ENCODE measurements at places on chromosomes 4 and X. TPM values are rescaled to one million over a fixed set of nuclear protein-coding genes. Genes with fewer than 3 reads are reported as not detected.

DNA sequence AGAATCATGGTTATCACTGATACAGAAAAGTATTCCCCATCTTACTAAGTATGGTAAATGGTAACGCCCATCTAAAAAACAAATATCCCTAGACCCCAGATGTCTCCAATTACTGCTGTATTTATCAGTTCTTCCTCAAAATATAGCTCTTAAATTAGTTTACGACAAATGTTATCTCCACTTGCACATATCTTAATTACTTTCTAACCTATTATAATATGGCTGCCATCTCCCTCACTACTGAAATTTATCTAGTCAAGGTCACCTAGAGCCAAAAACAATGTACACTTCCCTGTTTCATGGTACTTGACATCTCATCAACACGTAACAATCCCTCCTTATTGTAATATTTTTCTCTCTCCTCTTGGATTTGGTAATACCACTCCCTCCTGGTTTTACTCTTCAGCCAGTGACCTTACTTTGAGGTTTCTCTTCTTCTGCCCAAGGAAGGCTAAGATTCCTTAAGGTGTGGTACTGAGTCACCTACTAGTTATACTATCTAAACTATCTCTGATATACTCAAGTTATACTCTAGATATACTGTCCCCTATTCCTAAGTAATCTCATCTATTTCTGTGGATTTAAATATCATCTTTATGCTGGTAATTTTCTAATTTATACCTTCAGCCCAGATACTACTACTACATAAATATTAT is 8.6 kb downstream of the LCORL start:
- no peaks in the 10 kb centered on the region for H3K36me3 ChIP-seq
- H3K4me3 ChIP-seq, result no peak overlapping the region
- DNase-seq, result no peak
- no peaks in the 10 kb centered on the region for H3K27me3 ChIP-seq
- peaks cover 5% of the 10 kb centered on the region for H3K4me1 ChIP-seq

Gene TLR10
- total RNA-seq, result under 0.01 TPM

Gene UGT2A1
- not detected for total RNA-seq

DNA sequence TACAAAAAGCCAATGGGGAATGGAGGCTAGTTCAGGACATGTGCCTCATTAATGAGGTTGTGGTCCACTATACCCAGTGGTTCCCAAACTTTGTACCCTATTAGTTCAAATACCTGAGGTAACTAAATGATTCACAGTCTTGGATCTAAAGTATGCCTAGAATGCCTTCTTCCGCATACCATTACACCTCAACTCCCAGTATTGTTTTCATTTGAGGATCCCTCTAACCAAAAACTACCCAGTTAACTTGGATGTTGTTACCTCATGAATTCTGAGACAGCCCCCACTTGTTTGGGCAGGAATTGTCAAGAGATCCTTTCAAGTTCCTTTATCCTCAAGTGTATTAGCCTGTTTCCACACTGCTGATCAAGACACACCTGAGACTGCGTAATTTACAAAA is 439.2 kb downstream of the PCDH10 start:
- no peak overlapping the region for H3K4me3 ChIP-seq
- H3K4me1 ChIP-seq, result no peaks in the 10 kb centered on the region
- no peak for DNase-seq
- H3K36me3 ChIP-seq, result no peaks in the 10 kb centered on the region
- no peaks in the 10 kb centered on the region for H3K27me3 ChIP-seq
- H3K27ac ChIP-seq, result no peak overlapping the region

- no peaks in the 10 kb centered on the region for H3K36me3 ChIP-seq
- no peak for DNase-seq
- no peak overlapping the region for H3K4me3 ChIP-seq
- no peaks in the 10 kb centered on the region for H3K27me3 ChIP-seq
Measured at GRCh38 chr4:127479031-127479622, 153.6 kb upstream of the INTU start.

Gene FGF13
- total RNA-seq, result 5.9 TPM

GRCh38 chr4:162891788-162892707 is 274.6 kb downstream of the NAF1 start:
- no peaks in the 10 kb centered on the region for H3K4me1 ChIP-seq
- H3K27me3 ChIP-seq, result no peaks in the 10 kb centered on the region
- no peaks in the 10 kb centered on the region for H3K36me3 ChIP-seq
- DNase-seq, result no peak
- H3K4me3 ChIP-seq, result no peak overlapping the region
